ENCODE measurements at places on chromosomes 2 and 18. TPM values are rescaled to one million over a fixed set of nuclear protein-coding genes. Genes with fewer than 3 reads are reported as not detected.
A peak's percentile ranks its signal among the peaks of the same experiment; 100 is the strongest.

Gene UGT1A10
- not detected for total RNA-seq

Gene SPOPL
- 13.7 TPM for total RNA-seq

DNA sequence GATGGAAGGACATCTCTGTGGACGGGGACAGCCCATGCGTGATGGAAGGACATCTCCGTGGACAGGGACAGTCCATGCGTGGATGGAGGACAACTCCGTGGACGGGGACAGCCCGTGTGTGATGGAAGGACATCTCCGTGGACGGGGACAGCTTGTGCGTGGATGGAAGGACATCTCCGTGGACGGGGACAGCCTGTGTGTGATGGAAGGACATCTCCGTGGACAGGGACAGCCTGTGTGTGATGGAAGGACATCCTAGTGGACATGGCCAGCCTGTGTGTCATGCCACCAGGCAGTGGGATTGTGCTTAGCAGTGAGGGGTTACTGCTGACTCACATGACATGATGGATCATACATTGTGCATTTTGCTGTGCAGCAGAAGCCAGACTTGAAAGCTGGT, 30.0 kb upstream of the NFATC1 start:
- no peak for DNase-seq

DNA sequence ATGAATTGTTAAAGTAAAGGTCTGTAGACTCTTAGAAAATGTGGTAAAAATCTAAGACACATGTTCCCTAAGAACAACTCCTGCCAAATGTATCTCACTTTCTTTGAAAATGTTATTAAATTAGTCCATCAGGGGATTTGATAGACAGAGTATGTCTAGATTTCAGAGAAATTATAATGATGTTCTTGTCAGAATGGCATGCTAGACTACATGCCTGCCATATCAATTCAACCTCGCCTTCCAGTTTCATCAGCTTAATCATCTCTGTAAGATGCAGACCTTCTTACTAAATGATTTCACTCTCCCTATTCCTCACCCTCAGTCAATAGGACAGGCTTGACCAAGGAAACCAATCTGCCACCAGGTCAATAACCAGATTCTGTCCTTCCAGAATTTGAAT, 368.4 kb downstream of the TXNL1 start:
- DNase-seq, result no peak

Gene AUP1
- total RNA-seq, result 143 TPM

DNA sequence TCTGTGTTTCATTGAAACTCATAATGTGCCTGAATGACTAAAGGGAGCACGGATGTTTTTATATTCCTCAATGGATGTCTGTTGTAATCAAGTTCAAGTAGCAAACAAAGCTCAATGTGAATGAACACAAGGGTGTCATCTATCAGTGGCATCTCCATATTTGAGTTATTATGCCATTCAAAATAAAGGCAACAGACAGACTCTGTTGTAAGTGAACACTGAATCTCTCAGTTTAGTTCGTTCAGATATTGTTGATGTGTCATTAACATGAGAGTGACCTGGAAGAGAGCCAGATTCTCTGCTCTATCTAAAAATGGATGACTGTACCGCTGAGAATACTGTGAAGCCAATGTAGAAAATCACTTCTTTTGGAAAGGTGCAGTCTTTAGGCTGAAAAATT, 118.7 kb downstream of the NUP35 start:
- DNase-seq, result no peak

DNA sequence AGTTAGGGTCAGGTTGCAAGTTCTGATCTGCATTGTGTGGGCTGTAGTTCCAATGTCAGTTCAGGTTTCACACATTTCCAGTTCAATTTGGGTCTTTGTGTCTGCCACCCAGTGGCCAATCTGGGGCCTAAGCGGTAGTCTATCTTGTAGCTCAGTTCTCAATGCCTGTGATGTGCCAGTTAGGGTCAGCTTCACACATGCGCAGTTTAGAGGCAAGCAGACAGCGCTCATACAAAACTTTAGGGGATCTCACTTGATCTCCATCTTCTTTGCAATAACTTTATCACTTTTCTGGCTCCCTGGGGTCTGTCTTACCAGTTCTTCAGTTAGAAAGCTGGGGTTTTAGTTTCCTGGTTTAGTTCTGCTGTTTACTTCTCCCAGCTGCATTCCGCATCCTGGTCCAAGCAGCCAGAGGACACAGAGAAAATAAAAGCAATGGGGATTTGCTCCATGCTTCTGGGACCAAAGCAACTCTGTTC, 11.0 kb upstream of the ZNF24 start:
- DNase-seq, result peak; percentile 49

GRCh38 chr2:111941531-111941930, 43.1 kb downstream of the MERTK start:
- DNase-seq, result no peak

GRCh38 chr18:8752329-8752728, 47.0 kb downstream of the MTCL1 start:
- no peak for DNase-seq

DNA sequence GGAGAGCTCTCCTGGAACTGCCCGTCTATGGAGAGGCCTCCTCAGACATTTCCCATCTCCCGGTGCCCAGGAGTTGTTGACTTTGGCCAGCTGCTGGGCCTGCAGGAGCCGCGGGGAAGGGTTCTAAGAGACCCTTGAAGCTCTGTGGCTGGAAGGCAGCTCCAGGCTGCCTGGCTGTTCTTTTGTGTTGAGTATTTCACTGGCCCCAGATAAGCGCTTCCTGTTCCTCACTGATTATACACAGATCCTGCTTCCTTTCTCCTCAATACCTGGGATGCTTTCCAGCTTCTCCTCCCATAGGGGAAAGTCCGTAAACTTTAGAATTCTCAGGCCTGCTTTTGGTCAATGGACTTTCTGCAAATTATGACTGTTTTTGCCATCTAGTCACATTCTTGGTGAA, 57.8 kb downstream of the TGOLN2 start:
- DNase-seq, result no peak

DNA sequence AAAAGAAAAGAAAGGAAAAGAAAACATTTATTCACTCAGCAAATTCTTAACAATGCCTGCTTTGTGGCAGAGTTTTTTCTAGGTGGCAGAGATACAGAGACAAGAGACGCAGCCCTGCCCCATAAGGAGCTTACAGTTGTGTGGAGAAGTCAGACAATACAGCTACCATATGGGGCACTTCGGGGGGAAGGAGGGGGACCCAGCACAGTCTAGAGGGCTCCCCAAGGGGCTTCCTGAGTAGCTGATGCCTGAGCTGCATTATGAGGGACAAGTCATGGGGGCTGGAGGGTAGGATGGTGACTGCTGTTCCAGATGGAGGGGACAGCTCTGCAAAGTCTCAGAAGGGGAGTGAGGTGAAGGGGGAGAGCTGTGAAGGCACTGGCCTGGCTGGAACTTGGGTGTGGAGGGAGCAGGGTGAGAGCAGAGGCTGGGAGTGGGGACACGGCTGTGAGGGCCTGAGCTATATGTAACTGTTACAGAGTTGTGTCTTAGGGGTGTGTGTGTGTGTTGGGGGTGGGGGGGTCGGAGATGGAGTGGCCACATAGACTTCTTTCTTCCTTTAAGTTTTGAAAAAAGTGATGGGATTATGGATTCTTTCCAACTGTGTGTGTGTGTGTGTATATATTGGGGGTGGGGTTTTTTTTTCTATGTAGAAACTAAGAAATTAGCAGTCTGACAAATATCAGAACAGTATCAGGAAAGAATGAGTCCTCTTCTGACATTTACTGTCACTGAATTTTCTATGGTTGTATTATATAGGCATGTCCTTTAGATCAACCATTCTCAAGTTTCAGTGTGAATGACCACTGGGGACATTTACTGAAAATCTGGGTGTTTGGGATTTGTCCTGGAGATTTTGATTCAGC, 66.0 kb upstream of the HAAO start:
- DNase-seq, result no peak

Gene CRYGC
- total RNA-seq, result not detected

- peak; percentile 29 for DNase-seq
These were observed 751 bp upstream of the DNAJC10 start for GRCh38 chr2:182715121-182715891.

DNA sequence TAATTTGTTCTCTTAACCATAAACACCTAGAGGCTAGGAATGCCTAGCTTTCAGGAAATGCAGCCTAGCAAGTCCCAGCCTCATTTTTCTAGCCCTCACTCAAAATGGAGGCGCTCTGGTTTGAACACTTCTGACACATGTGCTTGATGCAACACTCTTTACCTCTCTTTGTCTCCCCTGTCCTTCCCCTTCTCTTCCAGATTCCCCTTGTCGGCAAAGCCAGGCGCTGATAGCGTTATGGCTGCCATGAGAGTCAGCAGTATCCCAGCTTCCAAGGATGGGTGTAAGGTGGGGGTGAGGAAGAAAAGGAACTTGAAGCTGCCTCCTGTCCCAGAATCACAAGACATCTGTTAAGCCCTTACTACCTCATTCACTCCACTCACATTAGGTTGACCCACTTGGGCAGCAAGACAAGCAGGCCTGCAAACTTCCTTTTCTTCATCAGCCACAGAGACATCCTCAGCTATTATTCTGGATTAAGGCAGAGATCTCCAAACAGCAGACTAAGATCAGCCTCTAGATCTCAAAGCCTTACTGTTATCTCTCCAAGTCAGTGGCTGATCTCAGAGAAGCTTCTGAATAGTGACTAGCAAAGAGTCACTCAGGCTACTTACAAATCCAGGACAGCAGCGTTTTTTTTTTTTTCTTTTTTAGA, 1.9 kb upstream of the ST3GAL5 start:
- no peak for DNase-seq

DNA sequence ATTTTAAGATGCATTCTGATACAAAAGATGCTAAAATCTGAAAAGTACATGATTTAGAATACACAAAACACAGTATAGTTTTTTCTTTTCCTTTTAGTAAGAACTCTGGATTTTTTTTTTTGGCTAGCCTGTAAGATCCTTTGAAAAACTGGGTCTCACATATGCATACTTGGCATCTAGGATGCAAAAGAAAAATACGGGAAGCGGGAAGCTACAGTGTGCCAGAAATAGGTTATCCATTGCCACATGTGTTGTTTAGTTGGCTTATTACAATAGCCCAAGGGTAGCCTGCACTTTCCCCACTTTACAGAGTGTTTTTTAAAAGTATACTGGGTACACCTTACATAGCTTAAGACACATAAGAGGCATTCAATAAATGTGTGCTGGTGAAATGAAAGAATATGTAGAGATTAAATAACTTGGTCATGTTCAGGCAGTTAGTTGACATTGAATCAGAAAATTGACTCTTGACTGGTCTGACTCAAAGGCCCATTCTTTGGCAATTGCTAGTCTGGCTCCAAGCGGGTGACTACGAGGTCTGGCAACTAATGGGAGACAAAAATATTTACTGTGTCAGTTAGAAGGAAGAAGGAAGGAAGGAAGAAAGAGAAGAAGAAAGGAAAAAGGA, 286.8 kb upstream of the TRIB2 start:
- no peak for DNase-seq

Gene REEP1
- total RNA-seq, result 0.48 TPM

Gene WNT10A
- 7.1 TPM for total RNA-seq

- DNase-seq, result no peak
These were observed 1.3 kb upstream of the TBC1D8 start for GRCh38 chr2:101152272-101153076.

GRCh38 chr18:452816-453215, 47.7 kb downstream of the COLEC12 start:
- no peak for DNase-seq

- no peak for DNase-seq
These were observed 36.3 kb downstream of the CELF4 start for GRCh38 chr18:37529296-37529695.
